ENCODE measurements at places on chromosomes 3 and 15. TPM values are rescaled to one million over a fixed set of nuclear protein-coding genes. Genes with fewer than 3 reads are reported as not detected.

The SEMA7A gene
- total RNA-seq = 57.3 TPM

The GCNT3 gene
- not detected for total RNA-seq

The FGF12 gene
- total RNA-seq = not detected

DNA sequence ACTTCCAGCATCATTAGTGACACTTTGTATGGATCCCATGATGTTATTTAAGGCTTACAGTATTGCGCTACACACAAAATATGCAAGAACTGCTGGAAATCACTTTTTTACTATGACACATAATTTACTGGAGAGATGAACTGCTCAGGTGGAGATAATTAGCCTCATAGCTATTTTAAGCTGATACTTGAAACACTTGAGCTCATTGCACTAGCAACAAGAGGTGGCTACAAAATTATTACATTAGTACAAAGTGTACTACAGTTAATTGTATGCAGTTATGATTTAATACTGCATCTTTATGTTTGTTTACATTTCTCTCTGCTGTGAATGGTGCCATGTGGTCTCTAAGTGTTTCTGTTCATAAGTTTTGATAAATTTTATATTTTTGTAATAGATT lies 6.5 kb upstream of the LZTFL1 start:
- no peak overlapping the region for H3K27ac ChIP-seq
- H3K36me3 ChIP-seq = no peaks in the 10 kb centered on the region
- DNase-seq = no peak
- peaks cover 5% of the 10 kb centered on the region for H3K4me1 ChIP-seq
- H3K4me3 ChIP-seq = no peak overlapping the region

DNA sequence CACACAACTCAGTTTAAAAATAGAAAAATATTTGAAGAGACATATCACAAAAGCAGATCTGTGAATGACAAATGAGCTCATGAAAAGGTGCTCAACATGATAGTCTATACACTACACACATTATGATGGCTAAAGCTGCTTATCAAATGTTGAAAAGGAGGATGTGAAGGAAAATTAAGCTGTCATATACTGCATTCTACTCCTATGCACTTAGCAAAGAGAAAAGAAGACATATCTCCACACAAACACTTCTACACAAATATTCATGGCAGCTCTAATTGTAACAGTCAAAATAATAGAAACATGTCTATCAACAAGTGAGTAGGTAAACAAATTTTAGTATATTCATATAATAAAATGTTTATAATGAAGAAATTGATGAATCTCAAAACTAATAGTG lies 540.5 kb downstream of the PLOD2 start:
- H3K4me1 ChIP-seq = no peaks in the 10 kb centered on the region
- H3K27ac ChIP-seq = no peak overlapping the region
- H3K36me3 ChIP-seq = no peaks in the 10 kb centered on the region
- no peaks in the 10 kb centered on the region for H3K27me3 ChIP-seq
- H3K4me3 ChIP-seq = no peak overlapping the region

- H3K4me3 ChIP-seq = no peak overlapping the region
- H3K27me3 ChIP-seq = no peaks in the 10 kb centered on the region
- H3K36me3 ChIP-seq = no peaks in the 10 kb centered on the region
- DNase-seq = no peak
- H3K4me1 ChIP-seq = peaks cover 10% of the 10 kb centered on the region
Observed at GRCh38 chr15:29455055-29455454, 185.4 kb upstream of the NSMCE3 start.

Measured in activated CD4-positive, alpha-beta T cell treated with anti-CD3 and anti-CD28 coated beads for 36 hours (primary cell).